ENCODE measurements at places on chromosomes 13 and 19.

- no peak for DNase-seq
These were observed 937 bp upstream of the SPRY2 start for GRCh38 chr13:80341756-80342370.

- DNase-seq, result no peak
These were observed 7.9 kb upstream of the ZNF606 start for GRCh38 chr19:58010507-58010906.

GRCh38 chr13:31349156-31349555 is 149.4 kb downstream of the B3GLCT start:
- no peak for DNase-seq

GRCh38 chr13:67087527-67087926 is 142.6 kb downstream of the PCDH9 start:
- no peak for DNase-seq

- DNase-seq, result no peak
These were observed 36.5 kb downstream of the B3GLCT start for GRCh38 chr13:31236211-31236786.

- no peak for DNase-seq
These were observed 42.3 kb upstream of the TSHZ3 start for GRCh38 chr19:31391518-31391917.

DNA sequence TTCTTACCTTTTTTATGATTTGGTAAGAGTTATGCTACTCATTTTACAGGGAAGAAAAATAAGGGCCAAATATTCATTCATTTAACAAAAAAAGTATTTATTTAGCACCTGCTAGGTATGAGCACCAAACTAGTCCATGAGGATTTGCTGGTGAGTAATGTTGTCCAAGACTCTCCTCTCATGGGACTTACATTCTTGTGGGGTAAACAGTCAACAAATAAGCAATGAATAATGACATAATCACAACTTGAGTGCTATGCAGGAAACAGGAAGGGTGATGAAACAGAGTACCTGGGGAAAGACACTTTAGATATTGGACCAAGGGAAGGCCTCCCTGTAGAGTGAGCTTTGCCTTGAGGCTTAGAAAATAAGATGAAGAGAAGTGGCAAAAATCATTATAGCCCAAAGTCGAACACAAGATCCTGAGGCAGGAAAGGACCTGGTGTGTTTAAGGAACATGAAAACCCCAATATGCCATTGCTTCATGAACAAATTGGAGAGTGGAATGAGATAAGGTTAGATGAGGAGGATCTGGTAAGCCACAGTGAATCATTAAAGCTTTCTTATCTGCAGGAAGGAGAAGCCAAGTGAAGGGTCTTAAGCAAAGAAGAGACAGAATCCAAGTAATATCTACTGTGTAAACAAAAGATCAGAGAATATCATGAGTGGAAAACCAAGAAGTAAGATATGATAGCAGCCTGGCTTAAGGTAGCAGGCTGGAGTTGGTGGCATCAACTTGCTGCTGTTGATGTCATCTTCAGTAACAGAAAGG is 294.5 kb upstream of the NBEA start:
- DNase-seq, result no peak

DNA sequence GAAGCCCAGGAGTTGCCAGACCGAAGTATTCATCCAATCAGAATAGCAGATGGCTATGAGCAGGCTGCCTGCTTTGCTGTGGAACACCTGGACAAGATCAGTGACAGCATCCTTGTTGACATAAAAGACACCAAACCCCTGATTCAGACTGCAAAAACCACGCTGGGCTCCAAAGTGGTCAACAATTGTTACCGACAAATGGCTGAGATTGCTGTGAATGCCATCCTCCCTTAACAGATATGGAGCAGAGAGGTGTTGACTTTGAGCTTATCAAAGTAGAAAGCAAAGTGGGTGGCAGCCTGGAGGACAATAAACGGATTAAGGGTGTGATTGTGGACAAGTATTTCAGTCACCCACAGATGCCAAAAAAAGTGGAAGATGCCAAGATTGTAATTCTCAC is 250.3 kb upstream of the OBI1 start:
- no peak for DNase-seq
